ENCODE measurements at places on chromosomes 16 and 17.

DNA sequence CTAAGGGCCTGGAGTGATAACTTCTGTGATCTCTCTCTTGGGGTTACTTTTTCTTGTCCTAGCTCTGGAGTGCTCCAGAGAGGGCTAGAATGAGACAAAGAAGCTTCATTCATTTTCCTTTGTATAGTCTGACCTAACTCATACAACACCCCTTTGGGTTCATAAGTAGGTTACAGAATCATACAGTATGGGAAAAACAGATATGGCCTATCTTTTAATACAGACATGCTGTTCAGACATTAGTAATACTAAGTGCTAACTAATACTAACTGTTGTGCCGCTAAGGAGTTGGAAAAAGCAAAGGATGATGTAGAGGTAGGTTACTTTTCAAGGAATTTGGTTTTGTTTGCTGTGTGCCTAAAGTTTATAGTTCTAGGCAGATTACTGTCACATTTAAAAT, 84.7 kb downstream of the NLK start:
- DNase-seq, result no peak

DNA sequence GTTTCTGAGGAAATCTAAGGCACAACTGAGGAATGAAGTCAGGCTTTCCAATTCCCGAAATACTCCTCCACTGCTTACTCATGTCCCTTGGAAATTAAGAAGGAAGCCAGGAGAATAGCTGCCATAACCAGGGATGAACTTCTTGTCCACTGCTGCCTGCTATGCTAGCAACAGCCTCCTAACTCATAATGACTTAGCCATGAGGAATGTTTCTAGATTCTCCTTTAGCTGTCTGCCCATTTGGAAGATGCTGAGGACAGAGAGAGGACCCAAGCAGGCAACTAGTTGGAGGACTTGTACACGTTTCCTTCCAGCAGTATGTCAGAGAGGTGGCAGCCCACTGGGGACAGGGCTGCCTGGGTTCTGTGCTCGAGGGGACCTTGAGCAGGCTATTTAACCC, 939 bp upstream of the CCL2 start:
- DNase-seq, result no peak

- DNase-seq, result no peak
Measured at GRCh38 chr16:85860413-85861094, 38.4 kb upstream of the IRF8 start.

DNA sequence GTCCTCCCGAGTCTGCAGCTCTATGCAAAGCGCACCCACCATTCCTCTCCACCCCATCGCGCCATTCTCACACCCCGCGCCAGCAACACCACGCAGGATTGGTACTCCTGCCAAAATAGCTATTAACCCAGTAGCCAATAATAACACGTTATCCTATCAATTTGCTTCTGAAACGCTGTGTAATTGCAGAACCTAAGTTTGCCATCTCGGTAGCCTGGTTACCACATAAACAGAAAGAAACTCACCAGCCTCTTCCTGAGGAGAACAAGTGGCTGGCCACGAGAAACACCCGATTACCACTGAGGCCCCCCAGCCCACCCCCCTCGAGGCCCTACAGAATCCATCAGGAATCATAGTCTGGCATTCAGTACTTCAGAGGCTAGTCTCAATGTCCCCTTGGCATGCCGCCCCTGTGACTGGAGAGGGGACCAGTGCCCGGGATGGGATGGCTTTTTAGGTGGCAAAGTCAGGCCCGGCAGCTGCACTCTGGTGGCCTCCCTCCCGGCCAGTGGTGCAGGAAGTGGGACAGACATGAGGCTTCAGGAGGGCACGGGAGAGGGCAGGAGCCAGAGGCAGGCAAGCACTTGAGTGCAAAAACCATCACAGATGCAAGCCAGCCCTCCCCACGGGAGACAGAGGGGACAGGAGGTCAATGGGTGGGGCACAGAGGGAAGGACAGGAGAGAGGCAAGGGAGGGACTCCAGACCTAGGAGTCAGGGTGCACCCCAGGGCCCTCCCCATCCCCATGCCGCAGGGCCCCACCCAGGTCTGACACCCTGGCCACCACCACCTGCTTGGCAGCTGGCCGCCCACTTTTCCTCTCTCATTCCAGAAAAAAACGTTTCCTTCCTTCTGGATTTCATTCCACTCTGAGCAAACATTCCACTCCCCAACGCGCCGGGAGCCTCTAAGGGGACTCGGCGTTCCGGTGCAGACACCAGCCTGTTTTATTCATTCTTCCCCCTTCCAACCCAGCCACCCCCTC, 192.5 kb downstream of the ZNF423 start:
- peak; percentile 8 for DNase-seq

DNA sequence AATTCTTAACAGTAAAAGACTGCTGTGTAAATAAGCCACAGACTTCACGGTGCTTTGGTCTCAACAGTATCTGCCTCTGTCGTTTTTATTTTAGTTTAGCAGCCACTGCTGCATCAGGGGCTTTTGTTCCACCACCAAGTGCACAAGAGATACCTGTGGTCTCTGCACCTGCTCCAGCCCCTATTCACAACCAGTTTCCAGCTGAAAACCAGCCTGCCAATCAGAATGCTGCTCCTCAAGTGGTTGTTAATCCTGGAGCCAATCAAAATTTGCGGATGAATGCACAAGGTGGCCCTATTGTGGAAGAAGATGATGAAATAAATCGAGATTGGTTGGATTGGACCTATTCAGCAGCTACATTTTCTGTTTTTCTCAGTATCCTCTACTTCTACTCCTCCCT, 7.9 kb downstream of the HERPUD1 start:
- peak; percentile 72 for DNase-seq

DNA sequence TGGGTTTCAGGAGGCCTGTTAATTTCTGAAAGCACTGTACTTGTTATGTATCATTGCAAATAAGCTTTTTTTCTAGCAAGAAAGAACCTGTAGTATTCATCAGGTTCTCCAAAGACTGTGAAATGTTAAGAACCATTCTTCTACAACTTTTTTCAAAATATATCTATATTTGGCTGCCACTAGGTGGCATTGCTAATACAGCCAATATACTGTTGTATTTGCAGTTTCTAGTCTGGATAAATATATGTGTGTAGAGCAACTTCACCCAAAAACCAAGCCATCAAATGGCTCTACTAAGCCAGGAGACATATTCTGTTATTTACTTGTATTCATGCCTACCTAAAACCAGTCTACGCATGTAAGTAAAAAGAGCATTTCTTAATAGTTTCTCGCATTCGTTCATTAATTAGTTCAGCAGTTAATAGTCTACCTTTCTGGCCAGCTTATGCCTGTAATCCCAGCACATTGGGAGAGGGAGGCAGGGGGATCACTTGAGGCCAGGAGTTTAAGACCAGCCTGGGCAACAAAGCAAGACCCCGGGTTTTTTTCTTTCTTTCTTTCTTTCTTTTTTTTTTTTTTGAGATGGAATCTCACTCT, 39.5 kb downstream of the VMP1 start:
- peak; percentile 22 for DNase-seq

GRCh38 chr16:87445486-87445885, 47.3 kb downstream of the ZCCHC14 start:
- DNase-seq, result no peak

DNA sequence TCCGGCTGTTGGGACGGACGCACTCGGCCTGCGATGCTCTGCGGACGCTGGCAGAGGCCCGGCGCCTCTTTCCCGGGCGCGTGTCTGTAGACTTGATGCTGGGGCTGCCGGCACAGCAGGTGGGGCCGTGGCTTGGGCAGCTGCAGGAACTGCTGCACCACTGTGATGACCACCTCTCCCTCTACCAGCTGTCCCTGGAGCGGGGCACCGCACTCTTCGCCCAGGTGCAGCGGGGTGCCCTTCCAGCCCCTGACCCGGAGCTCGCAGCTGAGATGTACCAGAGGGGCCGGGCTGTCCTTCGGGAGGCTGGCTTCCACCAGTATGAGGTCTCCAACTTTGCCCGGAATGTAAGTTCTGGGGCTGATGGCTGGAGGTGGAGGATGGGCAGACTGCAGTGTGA, 3.5 kb downstream of the RSAD1 start:
- DNase-seq, result no peak

GRCh38 chr17:38892620-38893019, 22.8 kb downstream of the LASP1 start:
- DNase-seq, result no peak

DNA sequence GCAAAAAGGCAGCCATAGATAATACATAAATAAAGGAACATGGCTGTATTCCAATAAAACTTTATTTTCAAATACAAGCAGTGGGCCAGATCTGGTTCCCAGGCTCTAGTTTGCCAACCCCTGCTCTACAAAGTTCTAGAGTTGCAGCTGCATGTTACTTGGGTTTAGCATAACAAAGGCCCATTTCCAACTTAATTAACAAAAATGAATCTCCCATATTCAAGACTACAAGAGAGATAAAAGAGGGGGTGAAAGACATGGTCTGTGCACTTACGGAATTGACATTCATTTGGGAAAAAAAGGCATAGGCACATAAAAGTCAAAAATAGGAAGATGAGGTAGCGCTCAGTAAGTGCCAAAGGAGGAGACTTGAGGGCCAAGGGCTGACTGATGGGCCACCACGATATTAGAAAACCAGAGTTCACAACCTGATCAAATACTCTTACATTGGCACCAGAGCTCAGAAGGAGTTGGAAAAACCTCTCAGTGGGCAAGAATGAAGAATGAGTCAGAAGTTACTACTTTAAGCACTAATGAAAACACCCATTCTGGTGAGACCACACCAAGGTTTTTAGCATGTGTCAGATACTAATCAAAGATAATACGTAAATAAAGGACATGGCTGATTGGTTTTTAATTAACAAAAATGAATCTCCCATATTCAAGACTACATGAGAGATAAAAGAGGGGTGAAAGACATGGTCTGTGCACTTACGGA, 164.0 kb downstream of the VPS53 start:
- no peak for DNase-seq

- DNase-seq, result no peak
Measured at GRCh38 chr17:45121055-45121454, 11.3 kb downstream of the PLCD3 start.

- DNase-seq, result no peak
Measured at GRCh38 chr16:20344611-20345010, 7.9 kb downstream of the UMOD start.

DNA sequence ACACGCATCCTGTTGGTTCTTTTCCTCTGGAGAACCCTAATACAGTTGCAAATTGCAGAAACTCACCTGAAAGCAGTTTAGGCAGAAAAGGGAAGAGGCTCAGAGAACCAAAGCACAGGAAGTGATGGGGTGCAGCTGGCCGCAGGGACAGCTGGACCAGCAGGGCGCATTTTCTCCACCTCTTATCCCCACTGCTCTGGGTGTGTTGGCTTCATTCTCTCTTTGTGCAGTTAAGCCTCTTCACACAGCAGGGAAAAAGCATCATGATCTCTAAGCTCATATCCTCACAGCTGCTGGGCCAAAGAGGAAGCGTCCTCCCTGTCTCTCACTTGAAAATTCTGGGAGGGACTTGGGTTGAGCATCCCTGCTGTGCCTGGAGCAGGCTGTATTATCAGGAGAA, 20.0 kb upstream of the LRRC75A start:
- no peak for DNase-seq

- no peak for DNase-seq
Measured at GRCh38 chr16:83513008-83513755, 294.6 kb upstream of the HSBP1 start.

DNA sequence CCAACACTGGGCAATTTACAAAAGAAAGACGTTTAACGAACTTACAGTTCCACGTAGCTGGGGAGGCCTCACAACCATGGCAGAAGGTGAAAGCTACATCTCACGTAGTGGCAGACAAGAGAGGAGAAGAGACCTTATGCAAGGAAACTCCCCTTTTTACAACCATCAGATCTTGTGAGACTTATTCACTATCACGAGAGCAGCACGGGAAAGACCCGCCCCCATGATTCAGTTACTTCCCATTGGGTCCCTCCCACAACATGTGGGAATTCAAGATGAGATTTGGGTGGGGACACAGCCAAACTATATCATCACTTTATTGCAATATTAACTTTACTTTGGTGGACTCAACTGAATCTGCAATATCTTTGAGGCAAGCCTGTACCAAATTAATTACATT, 11.9 kb upstream of the ENGASE start:
- no peak for DNase-seq

DNA sequence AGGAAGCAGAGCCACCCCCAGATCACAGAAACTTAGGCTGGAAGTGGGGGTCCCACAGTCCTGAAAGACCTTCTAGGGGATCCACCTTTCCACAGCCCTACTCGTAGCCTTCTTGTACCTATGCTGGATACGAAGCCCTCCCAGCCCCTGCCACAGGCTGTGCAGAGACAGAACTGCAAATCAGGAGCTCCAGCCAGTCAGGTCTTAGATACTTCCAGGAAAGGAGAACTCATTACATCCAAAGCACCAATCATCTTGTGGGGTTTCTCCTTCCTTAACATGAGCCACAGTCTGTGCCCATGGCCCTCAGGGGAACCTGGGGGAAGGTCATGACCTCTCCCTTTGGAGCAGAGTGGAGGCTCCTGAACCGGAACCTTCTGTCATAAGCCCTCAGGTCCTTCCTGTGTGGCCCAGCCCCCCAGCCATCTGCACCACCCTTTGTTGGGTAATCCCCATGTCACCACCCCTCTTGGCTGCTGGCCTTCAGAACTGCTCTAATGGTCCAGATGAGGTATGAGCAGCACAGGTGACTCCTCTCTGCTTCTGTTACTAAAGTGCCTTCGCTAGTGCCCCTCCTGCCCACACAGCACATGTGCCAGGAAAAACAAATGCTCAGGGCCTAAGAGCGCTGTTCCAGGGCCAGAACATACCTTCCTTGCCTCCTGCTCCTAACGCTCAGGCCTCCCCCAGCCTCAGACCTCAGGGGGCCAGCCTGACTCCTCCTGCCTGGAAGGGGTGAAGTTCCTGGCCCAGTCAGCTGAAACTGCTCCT, 14.6 kb downstream of the SRCIN1 start:
- no peak for DNase-seq
